Subcutaneous adipose tissue (tissue), 4 donors: ENCODE measurements at places on chromosomes 12 and 14. TPM values are rescaled to one million over a fixed set of nuclear protein-coding genes. Genes with fewer than 3 reads are reported as not detected.

Gene HCAR3
- total RNA-seq = 2.4 TPM

Gene IGF1
- 66.0 TPM for total RNA-seq

Gene LRTM2
- total RNA-seq = not detected

Gene RNU6-7
- not detected for total RNA-seq

Gene KRT75
- total RNA-seq = not detected

Gene PLEKHG7
- not detected for total RNA-seq

Gene PELI2
- total RNA-seq = 16.3 TPM

Gene HOXC10
- total RNA-seq = 20.9 TPM

Gene GPD1
- total RNA-seq = 1,589 TPM

Gene DDN
- total RNA-seq = not detected

Gene CD4
- 16.4 TPM for total RNA-seq

Gene EVL
- total RNA-seq = 38.3 TPM

Gene LMO3
- total RNA-seq = 179 TPM

Gene LDHB
- total RNA-seq = 675 TPM

Gene HOXC9
- 11.9 TPM for total RNA-seq

Gene ACADS
- total RNA-seq = 103 TPM

Gene NOVA1
- total RNA-seq = 104 TPM

Gene FOXN4
- total RNA-seq = not detected

Gene ADAM21
- not detected for total RNA-seq
